ENCODE measurements at places on chromosomes 4 and X.

DNA sequence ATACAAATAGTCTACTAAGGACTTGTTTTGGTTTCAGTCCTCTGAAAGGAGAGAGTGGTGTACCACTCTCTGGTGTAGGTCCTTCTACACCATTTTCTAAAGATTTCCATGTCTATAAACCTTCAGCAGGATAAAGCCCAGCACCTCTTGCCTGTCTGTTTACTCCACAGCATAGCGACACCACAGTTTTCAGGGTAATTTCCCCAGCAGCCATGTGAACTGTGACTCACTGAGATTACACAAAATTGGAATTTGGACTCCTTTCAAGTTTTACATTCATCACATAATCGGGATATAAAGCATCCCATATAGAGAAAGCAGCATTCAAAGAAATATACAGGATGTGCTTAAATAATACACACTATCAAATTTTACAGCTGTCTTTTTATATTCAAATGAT, 229.6 kb downstream of the PRDM5 start:
- no peak for DNase-seq

- DNase-seq, result no peak
Measured at GRCh38 chr4:42985976-42986375, 93.5 kb downstream of the GRXCR1 start.

- DNase-seq, result no peak
Measured at GRCh38 chr4:38298868-38299713, 338.9 kb downstream of the PTTG2 start.

DNA sequence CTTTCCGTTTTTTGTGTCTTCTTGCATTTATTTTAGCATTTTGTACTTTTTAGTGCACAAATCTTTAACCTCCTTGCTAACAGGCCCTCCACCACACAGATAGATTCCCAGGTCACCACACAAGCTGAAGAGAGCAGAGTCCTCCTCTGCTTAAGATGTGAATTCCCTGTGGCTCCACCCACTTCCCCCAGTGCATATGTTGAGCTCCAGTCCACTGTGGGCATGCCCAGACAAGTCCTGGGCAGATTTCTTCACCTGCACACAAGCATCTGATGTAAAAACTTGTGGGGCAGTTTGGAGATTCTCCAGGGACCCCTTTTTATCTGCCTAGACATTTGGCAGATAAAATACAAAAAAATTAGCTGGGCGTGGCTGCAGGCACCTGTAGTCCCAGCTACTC, 19.8 kb upstream of the PASD1 start:
- DNase-seq, result no peak

GRCh38 chrX:11341274-11342201, 48.3 kb downstream of the AMELX start:
- DNase-seq, result no peak

- no peak for DNase-seq
Measured at GRCh38 chrX:136106920-136107528, 40.3 kb upstream of the FHL1 start.

- DNase-seq, result no peak
Measured at GRCh38 chr4:178293601-178294000, 851.4 kb upstream of the AGA start.

All from NCI-H187 treated with DMSO at 0.1 percent for 48 hours (cell line).